Transverse colon (tissue), 4 donors: ENCODE measurements at places on chromosomes 13 and 19. TPM values are rescaled to one million over a fixed set of nuclear protein-coding genes. Genes with fewer than 3 reads are reported as not detected.
A peak's percentile ranks its signal among the peaks of the same experiment; 100 is the strongest.

Gene CD79A
- 2.3 TPM for total RNA-seq

DNA sequence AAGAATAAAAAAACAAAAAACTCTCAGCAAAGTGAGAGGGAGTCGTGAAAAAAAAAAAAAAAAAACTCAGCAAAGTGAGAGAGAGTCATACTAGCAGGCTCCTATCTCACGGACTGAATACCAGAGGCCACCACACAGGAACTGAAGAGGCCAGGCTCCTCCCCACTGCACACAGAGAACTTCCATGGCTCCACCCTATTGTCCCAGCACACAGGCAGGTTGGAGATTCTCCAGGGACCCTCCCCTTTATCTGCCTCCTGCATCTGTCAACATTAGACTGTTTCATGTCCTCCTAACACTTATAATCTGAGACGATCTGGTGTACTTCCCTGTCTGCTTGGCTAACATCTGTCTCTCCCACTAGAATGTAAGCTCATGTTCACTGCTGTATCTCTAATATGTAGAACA, 37.0 kb upstream of the FARP1 start:
- DNase-seq: no peak

GRCh38 chr13:75399168-75399878, 82.6 kb downstream of the TBC1D4 start:
- DNase-seq: no peak

Gene NDUFA13
- 21.1 TPM for total RNA-seq

DNA sequence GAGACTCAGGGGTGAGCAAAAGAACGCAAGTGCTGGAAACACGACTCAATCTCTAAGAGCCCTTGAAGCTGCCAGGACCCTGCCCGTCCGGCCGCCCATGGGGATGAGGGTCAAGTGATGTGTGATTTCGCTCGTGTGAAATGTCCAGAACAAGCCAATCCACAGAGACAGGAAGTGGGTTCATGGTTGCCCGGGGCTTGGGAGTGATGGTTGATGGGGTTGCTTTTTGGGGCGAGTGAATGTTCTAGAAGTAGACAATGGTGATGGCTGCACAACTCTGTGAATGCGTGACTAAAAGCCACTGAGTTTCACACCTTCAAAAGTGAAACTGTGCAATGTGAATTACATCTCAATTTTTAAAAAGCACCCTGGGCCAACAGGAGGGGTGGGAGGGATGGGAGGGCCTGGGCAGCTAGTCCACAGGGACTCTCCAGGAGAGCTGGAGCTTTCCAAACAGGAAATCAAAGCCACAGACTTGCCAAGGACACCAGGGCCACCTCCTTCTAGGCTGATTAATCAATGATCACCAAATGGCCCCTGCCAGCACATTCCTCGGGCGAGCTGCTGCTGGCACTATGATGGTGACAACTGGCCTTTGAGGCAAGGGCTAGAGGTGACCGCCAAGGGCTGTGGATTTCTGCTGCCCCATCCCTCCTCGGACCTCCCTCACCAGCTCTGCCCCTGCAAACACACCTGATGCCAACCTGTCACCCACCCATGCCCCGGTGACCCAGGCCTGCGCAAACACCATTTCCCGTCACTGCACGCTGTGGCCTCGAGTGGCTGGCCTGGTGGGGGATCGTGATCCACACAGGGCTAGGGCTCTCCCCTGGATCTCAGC, 14.0 kb downstream of the DPP9 start:
- no peak for DNase-seq

Gene PSG11
- total RNA-seq: not detected

Gene EPS8L1
- 115 TPM for total RNA-seq

DNA sequence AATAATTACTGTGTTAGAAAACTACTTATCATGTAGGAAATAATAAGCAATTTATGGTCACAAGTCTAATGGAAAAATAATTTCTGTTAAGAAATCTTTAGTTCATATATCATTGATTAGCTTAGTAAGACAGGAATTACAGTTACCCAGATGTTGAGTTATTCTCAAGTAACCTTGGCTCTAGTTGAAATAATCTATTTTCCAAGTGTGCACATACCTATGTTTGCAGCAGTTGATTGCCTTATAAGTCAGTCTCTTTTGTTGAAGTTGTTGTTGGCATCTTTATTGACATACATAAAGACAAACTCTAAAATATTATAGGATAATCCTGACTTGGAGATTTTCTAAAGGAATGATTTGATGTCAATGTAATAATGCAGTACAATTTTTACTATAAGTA, 511.4 kb upstream of the KLF12 start:
- no peak for DNase-seq

DNA sequence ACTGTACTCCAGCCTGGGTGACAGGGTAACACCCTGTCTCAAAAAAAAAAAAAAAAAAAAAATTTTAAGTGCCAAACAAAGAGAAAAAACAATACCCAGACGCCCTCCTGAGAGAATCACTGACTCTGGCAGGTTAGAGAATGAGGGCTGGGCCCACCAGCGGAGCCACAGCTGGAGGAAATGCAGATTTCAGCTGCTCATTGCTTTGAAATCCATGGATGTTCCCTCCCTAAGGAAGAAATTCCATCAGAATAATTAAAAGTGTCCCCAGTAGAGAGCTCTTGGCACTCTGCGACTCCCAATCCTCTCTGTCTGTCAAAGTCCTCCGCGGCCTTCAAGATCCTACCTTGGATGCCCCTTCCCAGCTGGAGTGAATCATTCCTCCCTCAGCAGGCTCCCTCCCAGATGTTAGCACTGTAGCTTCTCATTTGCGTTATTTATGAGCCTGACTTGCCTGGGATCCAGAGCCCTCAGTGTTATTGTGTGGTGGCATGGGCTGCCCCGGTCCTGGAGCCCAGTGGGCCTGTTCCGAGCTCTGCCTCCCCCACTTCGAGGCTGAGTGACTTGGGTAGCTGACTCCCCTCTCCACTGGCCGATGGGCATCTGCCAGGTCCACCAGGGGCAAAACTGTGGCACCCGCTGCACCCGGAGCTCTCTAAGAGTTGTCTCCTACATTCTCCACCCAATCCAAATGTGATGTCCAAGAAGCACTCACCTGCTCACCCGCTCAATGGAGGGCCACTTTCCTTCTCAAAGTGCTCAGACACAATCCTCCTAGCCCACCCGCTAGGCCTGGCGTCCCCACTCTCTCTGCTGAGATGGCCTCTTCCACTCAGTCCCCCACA, 47.0 kb downstream of the SERP2 start:
- DNase-seq: no peak

- DNase-seq: no peak
Observed at GRCh38 chr13:40562975-40563349, 103.5 kb downstream of the FOXO1 start.

Gene ZNF383
- 54.9 TPM for total RNA-seq

Gene FAM83E
- total RNA-seq: 97.0 TPM

GRCh38 chr19:39843919-39844793, 2.0 kb downstream of the FBL start:
- no peak for DNase-seq

- no peak for DNase-seq
Observed at GRCh38 chr19:7333198-7334118, 15.3 kb upstream of the ARHGEF18 start.

GRCh38 chr13:43267916-43268315, 244.5 kb downstream of the DNAJC15 start:
- DNase-seq: no peak

- DNase-seq: no peak
Observed at GRCh38 chr13:58542530-58542929, 911.0 kb downstream of the PCDH17 start.

- DNase-seq: no peak
Observed at GRCh38 chr13:23652909-23653726, 82.9 kb downstream of the TNFRSF19 start.

- no peak for DNase-seq
Observed at GRCh38 chr13:19268331-19268730, 86.7 kb upstream of the TUBA3C start.

Gene ZNF626
- total RNA-seq: 1.2 TPM

DNA sequence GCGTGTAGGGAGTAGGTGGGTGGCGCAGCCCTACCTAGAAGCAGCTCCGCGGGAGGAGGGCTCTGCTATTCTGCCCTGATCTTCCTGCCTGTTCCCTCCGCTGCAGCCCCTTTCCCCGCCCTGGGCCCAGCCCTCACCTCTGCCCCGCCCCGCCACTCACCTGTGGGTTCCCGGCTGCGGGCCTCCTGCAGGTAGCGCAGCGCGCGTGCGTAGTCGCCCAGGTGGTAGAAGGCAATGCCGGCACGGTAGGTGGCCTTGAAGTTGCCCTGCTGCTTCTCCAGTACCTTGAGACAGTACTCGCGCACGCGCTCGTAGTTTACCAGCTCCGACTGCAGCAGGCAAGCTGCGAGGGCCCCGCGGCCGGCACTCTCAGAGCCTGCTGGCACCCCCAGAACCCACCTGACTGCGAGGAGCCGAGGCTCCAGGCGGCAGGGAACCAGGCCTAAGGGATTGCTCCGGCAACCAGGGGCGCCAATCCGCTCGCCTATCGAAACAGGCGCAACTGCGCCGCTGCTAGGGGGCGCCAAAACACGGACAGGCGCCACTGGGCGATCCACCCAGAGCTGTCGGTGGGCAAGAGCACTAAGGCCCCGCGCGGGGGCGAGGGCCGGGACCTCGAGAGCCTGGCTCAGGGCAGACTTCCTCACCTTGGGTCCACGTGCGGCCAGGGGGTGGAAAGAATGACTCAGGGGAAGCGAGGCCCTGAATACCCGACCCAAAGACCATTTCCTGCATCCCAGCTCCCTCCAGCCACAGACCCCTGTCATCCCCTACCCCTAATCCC, 965 bp downstream of the TTC9B start:
- peak; percentile 71 for DNase-seq

DNA sequence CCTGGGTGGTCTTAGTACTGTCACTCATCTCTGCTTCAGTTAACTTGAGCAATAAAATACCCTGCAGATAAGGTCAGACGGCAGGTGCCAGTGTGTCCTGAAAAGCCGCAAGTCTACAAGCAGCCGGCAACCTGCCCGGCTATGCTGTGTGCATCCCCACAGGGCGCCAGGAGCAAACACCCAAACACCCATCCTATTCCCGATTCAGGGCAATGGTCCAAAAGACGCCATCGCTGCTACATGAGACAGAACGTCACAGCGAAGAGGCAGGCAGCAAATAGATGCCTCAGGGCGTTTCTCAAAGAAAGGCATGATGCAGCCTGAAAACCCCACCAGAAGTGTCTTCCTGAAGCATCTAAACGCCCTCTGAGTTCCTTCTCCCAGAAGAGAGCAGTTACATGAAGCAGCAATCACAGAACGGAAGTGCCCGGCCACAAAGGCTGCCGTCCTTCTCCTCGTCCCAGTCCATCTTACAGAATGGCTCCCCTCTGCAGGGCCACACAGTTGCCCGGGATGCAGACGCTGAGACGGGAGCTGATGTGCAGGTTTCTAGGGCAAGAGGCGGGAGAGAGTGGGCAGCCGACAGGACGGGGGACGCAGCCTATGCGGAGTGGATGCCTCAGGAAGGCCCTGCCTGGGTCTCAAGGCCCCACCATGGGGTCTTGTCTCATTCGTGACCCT, 35.1 kb downstream of the RASA3 start:
- no peak for DNase-seq
